ENCODE measurements at places on chromosomes 2 and 18. TPM values are rescaled to one million over a fixed set of nuclear protein-coding genes. Genes with fewer than 3 reads are reported as not detected.

- no peak for DNase-seq
- H3K4me1 ChIP-seq: peaks cover 43% of the 10 kb centered on the region
- peak overlapping the region; percentile 99 for H3K27ac ChIP-seq
- H3K4me3 ChIP-seq: peak overlapping the region; percentile 89
Measured at GRCh38 chr2:99488539-99489062, 1.2 kb downstream of the REV1 start.

DNA sequence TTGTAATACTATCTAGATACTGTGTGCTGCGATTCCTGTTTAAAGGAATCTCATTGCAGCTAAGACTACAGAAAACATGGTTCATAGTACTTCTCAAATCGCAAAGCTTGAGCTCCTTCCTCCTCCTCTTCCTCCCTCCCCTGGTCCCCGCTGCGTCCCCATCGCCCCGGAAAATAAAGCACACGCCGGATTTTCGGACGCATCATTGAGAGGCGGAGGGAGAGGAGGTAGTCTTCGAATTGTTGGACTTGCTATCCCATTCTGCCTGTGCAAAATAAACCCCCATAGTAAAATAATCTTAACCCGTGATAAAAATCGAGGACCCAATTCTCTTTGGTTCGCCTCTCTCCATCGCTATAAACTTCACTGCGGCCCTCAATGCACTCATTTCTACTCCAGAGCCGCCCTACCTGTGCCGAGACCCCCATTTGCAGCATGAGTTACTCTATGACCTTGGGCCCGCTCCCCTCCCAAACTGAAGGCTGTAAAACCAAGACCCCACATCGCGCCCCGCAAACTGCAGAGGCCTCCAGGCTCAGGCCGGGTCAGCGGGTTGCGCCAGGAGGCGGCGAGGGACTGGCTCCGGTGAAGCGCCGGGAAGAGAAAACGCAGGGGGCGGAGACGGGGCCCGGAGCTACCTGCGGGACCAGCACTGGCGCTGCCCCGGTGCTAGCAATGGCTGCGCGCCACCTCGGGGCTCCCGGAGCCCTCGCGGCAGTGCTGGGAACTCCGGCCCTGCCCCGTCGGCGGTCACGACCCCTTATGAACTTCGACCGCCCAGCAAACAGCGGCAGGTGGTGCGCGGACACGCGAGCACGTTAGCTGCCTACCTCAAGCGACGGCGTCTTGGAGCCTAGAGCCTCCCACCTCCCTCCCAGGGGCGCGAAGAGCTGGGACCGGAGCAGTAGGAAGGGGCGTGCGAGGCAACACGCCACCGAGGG lies 649 bp downstream of the ESCO1 start:
- H3K4me1 ChIP-seq: peaks cover 37% of the 10 kb centered on the region
- H3K27me3 ChIP-seq: no peaks in the 10 kb centered on the region
- peak overlapping the region; percentile 97 for H3K4me3 ChIP-seq
- peaks cover 5% of the 10 kb centered on the region for H3K36me3 ChIP-seq

DNA sequence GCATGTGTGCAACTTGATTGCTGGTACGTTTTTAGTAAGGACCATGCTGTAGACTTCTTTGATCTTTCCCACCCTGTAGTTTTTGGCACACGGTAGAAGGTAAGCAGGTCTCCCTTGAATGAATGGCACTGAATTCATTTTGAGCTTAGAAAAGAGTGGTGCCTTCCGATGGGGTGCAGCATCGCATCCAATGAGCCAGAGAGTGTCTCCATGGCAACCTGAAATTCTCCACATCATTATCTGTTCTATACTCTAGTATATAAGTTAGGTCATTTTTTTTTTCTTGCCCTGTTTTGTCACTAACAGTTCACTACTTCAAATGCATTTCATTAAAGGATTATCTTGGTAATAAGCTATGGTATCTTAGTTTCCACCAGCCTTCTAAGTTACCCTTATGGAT lies 81.2 kb upstream of the REV1 start:
- no peak for DNase-seq
- no peaks in the 10 kb centered on the region for H3K36me3 ChIP-seq
- no peak overlapping the region for H3K27ac ChIP-seq
- H3K27me3 ChIP-seq: no peaks in the 10 kb centered on the region

DNA sequence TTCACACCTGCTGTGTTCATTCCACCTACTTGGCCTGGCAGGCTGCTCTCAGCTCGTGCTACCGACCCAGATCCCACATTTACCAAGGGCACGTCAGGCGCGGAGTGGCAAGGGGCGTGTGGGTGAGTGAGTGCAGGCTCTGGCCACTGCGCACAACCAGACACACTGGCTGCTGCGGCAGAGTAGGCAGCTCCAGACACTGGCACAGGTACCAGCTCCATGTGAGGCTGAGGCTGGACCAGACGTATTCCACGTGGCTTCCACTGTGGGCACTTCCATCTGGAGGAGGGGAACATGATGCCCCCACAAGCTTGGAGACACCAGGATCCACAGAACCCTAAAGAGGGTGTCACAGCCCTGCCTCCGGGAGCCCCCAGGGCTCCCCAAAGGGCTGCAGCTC lies 74.6 kb upstream of the ZNF804A start:
- no peak overlapping the region for H3K27ac ChIP-seq
- DNase-seq: no peak
- H3K36me3 ChIP-seq: no peaks in the 10 kb centered on the region

DNA sequence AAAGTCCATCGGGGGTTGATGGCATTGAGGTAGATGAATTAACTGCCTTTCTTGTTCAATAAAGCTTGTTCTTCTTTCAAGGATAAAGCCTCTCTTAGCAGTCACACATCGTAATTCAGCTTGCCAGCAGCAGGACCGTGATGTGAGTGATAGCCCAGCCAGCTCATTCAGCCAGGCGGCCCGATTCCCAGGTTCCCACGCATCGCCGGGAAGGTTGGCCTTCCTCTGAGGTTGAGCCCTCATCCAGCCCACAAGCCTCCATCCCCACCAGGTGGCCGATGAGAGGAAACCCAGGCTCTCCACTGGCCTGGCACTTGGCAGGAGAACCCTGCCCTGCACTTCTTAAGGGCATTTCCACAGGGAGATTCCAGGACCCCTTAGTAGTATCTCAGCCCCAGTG lies 4.7 kb downstream of the AGAP1 start:
- peaks cover 46% of the 10 kb centered on the region for H3K27me3 ChIP-seq
- no peak overlapping the region for H3K27ac ChIP-seq
- H3K36me3 ChIP-seq: no peaks in the 10 kb centered on the region
- DNase-seq: no peak
- H3K4me3 ChIP-seq: no peak overlapping the region
- H3K4me1 ChIP-seq: peaks cover 11% of the 10 kb centered on the region

GRCh38 chr2:85718885-85719492 lies 24.8 kb downstream of the GNLY start:
- no peak overlapping the region for H3K4me3 ChIP-seq
- H3K27ac ChIP-seq: no peak overlapping the region
- no peak for DNase-seq
- peaks cover 2% of the 10 kb centered on the region for H3K4me1 ChIP-seq
- H3K27me3 ChIP-seq: no peaks in the 10 kb centered on the region

DNA sequence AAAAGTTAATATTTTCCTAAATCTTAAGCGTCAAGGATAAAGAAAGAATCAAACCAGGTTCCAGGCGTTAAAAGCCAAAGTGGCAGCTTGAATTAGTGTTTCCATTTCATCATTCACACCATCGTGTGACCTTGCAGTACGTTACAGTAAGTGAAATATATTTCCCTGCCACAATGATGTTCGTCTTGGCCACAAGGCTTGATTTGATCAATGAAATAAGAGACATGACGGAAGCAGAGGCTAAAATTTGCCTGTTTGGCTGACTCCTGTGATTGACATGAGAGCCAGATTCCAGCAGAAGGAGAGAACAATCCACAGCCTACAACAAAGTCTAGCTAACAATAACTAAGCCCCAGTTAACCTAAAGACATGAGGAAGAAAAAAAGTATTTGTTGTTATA lies 62.0 kb downstream of the ASXL2 start:
- H3K27me3 ChIP-seq: no peaks in the 10 kb centered on the region
- H3K27ac ChIP-seq: peak overlapping the region; percentile 65
- H3K4me3 ChIP-seq: no peak overlapping the region
- DNase-seq: no peak
- H3K4me1 ChIP-seq: peaks cover 59% of the 10 kb centered on the region

- no peaks in the 10 kb centered on the region for H3K36me3 ChIP-seq
- no peak for DNase-seq
- H3K4me1 ChIP-seq: peaks cover 13% of the 10 kb centered on the region
- H3K4me3 ChIP-seq: no peak overlapping the region
Measured at GRCh38 chr2:159119652-159120257, 151.3 kb downstream of the TANC1 start.

DNA sequence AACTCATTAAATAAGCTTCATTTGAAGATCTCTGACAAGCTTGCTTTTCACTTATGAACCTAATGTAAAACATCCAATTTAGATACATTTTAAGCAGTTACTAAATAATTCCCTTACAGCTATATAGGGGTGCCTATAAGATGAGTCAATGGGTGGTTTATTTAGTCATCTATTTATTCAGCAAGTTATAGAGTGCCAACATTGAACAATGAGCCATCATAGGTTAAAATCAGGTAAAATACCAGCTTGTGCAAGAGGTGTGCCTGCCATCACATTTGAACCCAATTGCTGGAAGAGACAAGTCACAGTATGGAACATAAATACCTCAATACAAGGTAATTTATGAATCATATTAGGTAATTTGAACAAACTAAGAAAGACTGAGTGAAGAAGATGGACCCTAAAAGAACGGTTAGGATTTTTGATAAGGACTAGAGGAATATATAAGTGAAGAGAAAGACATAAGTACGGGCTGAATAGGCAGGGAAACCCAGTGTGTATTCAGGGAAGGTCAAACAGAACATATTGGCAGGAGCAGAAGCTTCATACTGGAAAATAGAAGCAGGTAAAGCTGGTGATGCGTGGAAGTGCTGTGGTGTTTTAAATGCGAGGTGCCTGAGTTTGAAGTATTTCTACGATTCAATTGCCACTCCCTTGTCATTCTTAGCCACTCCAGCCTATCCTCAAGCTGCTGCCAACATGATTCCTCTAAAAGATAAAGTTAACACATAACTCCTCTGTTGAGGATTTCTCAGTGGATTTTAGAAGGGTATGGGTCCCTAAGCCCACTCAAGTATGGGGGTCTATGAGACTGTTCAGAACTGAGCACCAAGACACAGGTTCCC lies 18.9 kb upstream of the STAT4 start:
- no peak overlapping the region for H3K4me3 ChIP-seq
- no peak for DNase-seq

DNA sequence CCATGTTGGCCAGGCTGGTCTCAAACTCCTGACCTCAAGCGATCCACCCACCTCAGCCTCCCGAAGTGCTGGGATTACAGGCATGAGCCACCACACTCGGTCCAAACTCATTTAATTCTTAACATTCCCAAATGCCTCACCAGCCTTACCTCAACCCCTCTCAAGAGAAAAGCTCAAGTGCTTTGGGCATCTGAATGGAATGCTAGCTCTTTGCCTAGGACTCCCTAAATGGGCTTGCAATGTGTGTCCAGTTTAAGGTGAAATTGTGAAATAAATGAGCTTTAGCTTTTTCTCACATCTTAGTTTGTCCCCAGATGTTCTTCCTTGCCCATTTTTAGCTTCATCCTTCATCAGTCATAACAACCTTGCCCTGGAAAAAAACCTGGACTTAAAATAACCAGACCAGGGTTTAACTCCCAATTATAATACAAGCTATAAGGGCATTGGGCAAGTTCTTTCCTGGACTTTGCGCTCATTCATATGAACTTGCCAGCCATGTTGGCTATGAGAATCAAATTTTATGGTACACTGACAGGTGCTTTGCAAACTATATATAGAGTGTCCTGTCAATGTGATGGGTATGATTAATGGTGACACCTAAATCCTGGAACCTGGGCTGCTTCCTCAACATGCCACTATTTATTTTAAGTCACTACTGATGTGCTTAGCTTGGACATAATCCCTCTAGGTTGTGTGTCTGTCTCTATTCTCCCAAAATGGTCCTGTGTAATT lies 95.1 kb upstream of the SERPINE2 start:
- H3K27me3 ChIP-seq: peaks cover 21% of the 10 kb centered on the region
- no peaks in the 10 kb centered on the region for H3K4me1 ChIP-seq
- H3K4me3 ChIP-seq: no peak overlapping the region
- no peak for DNase-seq
- H3K36me3 ChIP-seq: no peaks in the 10 kb centered on the region

- no peaks in the 10 kb centered on the region for H3K27me3 ChIP-seq
- no peak overlapping the region for H3K27ac ChIP-seq
- H3K4me3 ChIP-seq: no peak overlapping the region
- no peaks in the 10 kb centered on the region for H3K36me3 ChIP-seq
Measured at GRCh38 chr2:177171418-177171865, 41.2 kb upstream of the HNRNPA3 start.

DNA sequence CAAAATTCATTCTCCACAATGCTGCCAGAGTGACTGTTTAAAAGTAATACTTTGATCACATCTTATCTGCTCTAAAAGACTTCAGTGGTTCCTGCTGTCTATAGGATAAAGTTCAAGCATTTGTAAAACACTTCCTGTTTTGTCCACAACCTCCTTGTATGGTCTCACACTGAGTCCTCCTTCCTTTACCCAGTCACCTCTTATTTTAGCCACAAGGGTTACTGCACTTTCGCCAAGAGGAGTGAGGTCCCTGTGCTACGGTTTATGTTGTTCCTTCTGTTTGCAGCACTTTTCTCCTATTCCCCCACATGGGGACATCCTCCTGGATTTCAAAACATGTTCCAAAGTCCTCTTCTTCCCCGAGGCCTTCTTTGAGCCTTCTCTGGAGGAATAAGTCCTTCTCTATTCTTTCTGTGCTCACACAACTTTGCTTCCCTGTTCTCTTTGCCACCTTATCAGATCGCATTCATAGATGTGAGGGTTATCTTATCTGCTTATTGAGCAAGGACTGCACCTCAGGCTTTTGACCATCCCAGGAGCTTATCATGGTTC lies 112.2 kb upstream of the NABP1 start:
- no peak for DNase-seq
- peaks cover 10% of the 10 kb centered on the region for H3K4me1 ChIP-seq
- H3K4me3 ChIP-seq: no peak overlapping the region
- H3K27ac ChIP-seq: no peak overlapping the region

GRCh38 chr2:149365931-149366583 lies 35.7 kb downstream of the LYPD6 start:
- no peaks in the 10 kb centered on the region for H3K36me3 ChIP-seq
- no peak overlapping the region for H3K27ac ChIP-seq
- H3K4me1 ChIP-seq: no peaks in the 10 kb centered on the region
- no peak for DNase-seq
- no peak overlapping the region for H3K4me3 ChIP-seq

Gene PRKAG3
- not detected for total RNA-seq

Gene TMEM37
- total RNA-seq: not detected

Gene METTL21A
- total RNA-seq: 29.5 TPM
